ENCODE measurements at places on chromosomes 2 and 18.

GRCh38 chr2:237497009-237497837, 10.2 kb downstream of the MLPH start:
- DNase-seq = no peak

- no peak for DNase-seq
Measured at GRCh38 chr2:20150110-20150706, 74.7 kb downstream of the SDC1 start.

- DNase-seq = no peak
Measured at GRCh38 chr2:197464175-197464574, 10.8 kb downstream of the COQ10B start.

DNA sequence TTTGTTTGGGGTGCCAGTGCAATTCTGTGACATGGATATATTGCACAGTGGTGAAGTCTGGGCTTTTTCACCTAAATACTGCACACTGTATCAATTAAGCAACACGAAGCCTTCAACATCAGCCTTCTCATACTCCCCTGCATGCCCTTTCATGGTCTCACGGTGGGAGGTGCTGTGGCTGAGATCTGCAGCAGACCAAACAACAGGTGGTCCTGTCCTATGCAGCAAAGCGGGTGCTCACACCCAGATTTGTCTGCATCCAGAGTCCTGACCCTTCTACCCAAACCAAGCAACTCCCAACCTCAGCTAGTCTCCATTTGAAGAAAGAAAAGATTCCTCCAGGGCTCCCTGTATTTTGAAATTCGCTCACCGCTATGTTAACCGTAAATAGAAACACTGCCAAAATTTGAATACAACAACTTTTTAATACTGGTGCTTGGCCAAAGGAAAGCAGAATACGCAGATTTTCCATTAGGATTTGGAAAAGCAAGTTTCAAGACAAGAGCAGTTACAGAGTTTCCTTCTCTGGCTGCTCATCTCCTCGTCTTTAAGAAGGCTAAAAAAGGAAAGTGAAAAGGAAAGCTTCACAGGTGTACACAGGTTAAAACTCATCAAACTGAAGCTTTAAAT, 34.9 kb downstream of the FAM168B start:
- no peak for DNase-seq

DNA sequence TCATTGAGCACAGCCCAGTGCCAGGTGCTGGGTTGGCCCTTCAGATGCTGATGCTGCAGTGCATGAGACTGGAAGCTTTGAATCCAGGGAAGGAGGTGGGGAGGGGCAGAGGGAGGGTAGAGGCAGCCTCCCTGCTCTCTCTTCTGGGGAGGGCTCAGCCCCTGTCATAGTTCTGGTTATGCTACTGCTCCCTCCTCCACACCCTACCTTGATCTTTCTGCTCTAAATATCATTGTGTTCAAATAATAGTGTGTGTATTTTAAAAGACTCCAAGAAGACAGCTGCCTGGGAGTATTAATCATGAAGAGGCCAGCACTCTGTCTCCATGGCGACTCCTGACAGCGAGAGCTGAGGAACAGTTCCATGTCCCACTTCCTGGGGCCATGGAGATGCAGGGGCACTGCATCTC, 3.8 kb upstream of the EGR4 start:
- DNase-seq = no peak

DNA sequence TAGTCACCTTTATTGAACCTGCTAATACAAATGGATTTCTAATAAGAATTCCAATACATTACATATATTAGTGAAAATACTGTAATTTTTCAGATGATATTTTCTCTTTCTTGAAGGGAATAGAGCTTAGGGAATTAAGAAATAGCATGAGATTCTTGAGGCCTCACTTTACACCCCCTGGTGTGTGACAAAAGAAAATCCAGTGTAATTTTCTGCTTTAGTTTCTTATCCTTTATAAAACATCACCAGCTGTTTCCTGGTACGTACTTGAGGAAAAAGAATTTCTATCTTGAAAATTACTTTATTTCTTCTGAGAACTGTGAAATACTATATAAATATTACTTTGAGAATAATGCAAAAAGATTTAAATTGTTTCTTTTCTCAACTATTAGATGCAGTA, 71.6 kb downstream of the CLIP4 start:
- no peak for DNase-seq

DNA sequence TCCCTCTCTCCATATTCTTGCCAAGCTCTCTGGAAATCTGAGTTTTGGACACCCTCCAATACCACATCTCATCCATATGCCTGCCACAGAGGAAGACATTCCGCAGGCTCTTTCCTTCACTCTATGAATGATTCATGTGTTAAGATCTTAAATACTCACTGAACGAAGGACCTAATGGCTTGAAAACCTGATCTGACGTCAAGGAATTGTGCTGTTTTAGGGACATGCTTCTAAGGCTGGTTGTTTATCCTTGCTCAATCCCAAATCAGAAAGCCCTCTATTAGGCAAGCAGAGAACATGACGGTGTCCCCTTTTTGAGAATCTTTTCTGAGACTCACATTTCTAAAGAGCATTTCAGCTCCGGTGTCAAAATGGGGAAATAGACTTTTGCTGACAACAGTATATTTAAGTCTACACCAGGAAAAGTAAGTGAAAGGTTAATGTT, 83.7 kb upstream of the GALNT5 start:
- no peak for DNase-seq

Measured in activated T-helper 1 cell treated with anti-CD3 and anti-CD28 coated beads, Interleukin-2, amount 50 U/mL, for 16 hours (primary cell).